ENCODE measurements at places on chromosomes 6 and 20. TPM values are rescaled to one million over a fixed set of nuclear protein-coding genes. Genes with fewer than 3 reads are reported as not detected.

Gene CCNC
- 79.8 TPM for total RNA-seq

Gene RGS17
- 0.29 TPM for total RNA-seq

Gene OTOR
- not detected for total RNA-seq

Gene IMPG1
- total RNA-seq, result not detected

Gene CNR1
- 34.2 TPM for total RNA-seq

Gene PKHD1
- 0.44 TPM for total RNA-seq

Gene ME1
- total RNA-seq, result 5.2 TPM

Gene RTEL1
- 12.5 TPM for total RNA-seq

Gene COL9A3
- 10.2 TPM for total RNA-seq

Gene SMIM28
- not detected for total RNA-seq

Gene EYS
- 2.9 TPM for total RNA-seq

Gene BPI
- not detected for total RNA-seq

Gene ATP6V1G2
- 0.44 TPM for total RNA-seq

Gene LY6G6C
- not detected for total RNA-seq

Gene FOXQ1
- total RNA-seq, result not detected

Gene CGA
- not detected for total RNA-seq

Gene CEP57L1
- total RNA-seq, result 23.7 TPM

Gene ZNF334
- total RNA-seq, result 8.2 TPM

Gene CHRNA4
- total RNA-seq, result not detected

Gene OR12D3
- not detected for total RNA-seq

Gene MUC21
- total RNA-seq, result not detected

Gene PSORS1C1
- 1.9 TPM for total RNA-seq

Gene C20orf144
- total RNA-seq, result 0.29 TPM

Gene SLC26A8
- not detected for total RNA-seq

Gene FOXC1
- 13.2 TPM for total RNA-seq

Gene B3GAT2
- total RNA-seq, result 0.29 TPM

Gene COL20A1
- total RNA-seq, result not detected

Gene TXLNB
- total RNA-seq, result 2.9 TPM

Gene EHMT2
- total RNA-seq, result 37.5 TPM

Gene KIAA1755
- 2.1 TPM for total RNA-seq

Gene GPX5
- not detected for total RNA-seq

Gene TFEB
- total RNA-seq, result 15.7 TPM

Gene GID8
- total RNA-seq, result 30.2 TPM

Gene C20orf202
- 0.33 TPM for total RNA-seq

Gene GTF3C6
- 28.5 TPM for total RNA-seq

Gene GABRR1
- not detected for total RNA-seq

Gene SEMG1
- not detected for total RNA-seq

Gene PI16
- 2.8 TPM for total RNA-seq

Gene RPS6KA2
- 23.7 TPM for total RNA-seq

Gene RBPJL
- total RNA-seq, result not detected

Gene SNX5
- total RNA-seq, result 122 TPM

Gene DAAM2
- 41.3 TPM for total RNA-seq

Gene PTCHD4
- 2.9 TPM for total RNA-seq

Gene LTA
- not detected for total RNA-seq

Gene GRM1
- not detected for total RNA-seq

Gene FAM162B
- total RNA-seq, result 3.7 TPM

Gene MUC22
- total RNA-seq, result not detected

Gene TFAP2A
- total RNA-seq, result 25.2 TPM

Gene IP6K3
- total RNA-seq, result 0.15 TPM

Gene TCP11
- 0.66 TPM for total RNA-seq

Gene KCNS1
- total RNA-seq, result 0.44 TPM

Gene ZC3H12D
- 6.4 TPM for total RNA-seq

Gene CYP39A1
- total RNA-seq, result 1.6 TPM

Gene SIRPG
- total RNA-seq, result not detected

Gene PBOV1
- total RNA-seq, result not detected
